ENCODE measurements at places on chromosomes 5 and 9.

- peak; percentile 69 for DNase-seq
Measured at GRCh38 chr9:112074250-112075008, 100.7 kb downstream of the SUSD1 start.

- no peak for DNase-seq
Measured at GRCh38 chr5:129243039-129243438, 148.5 kb downstream of the ISOC1 start.

DNA sequence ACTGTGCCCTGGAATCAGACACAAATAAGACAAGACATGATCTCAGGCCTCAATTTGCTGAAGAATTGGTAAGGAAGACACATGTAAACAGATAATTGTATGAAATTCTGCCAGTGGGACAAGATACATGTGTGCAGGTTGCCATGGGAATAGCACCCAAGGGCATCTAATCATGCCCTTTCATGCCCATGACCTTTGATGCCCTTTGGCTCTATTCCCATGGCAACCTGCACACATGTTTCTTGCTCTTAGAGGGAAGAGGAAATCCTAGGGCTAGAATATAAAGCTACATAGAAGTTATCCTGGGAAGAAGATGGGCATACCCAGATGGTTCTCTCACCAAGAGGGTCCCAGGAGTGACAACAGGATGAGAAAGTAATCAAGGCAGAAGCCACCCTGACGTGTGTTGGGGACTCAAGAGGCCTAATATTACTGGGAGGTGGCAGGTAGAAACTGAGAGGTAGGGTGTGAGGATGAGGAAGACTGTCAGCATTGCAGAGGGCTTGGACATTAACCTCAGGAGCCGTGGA, 34.4 kb downstream of the P4HA2 start:
- DNase-seq = no peak

GRCh38 chr9:112037281-112038016, 137.6 kb downstream of the SUSD1 start:
- DNase-seq = no peak

GRCh38 chr9:117290306-117290840, 124.5 kb downstream of the ASTN2 start:
- DNase-seq = no peak
